Activated naive CD4-positive, alpha-beta T cell treated with anti-CD3 and anti-CD28 coated beads, Interleukin-2, amount 50 U/mL, for 72 hours (primary cell): ENCODE measurements at places on chromosomes 6 and 20. TPM values are rescaled to one million over a fixed set of nuclear protein-coding genes. Genes with fewer than 3 reads are reported as not detected.

Gene CGA
- not detected for total RNA-seq

Gene SAMD3
- 5.6 TPM for total RNA-seq

DNA sequence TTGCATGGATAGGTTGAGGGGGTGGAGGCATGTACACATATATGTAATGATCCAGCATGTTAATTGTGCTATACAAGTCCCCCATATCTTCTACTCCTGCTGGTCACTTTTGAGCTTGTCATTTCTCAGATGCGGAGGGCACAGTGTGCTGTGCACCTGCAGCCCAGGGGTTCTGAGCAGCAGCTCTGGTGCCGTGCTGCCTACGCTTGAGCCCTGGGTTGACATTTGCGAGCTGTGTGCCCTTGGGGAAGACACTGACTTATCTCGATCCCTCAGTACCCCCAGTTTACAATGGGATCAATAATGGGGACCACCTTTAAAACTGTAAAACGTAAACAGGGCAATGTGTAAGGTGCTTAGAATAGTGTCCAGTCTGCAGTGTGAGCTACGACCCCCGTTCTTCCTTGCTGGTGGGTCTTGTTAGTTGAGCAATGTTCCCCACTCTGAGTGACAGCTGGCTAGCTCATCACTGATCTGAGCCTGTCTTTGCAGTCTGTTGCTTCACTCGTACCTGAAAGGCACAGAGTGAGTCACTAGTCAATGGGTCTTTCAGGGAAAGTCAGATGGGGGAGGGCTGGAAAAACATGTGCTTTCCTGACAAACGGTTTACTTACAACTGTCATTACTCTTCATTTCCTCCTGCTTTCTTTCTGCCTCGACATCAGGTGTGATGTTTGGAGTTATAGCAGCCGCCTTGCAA is 91.7 kb downstream of the SLC2A10 start:
- no peak for DNase-seq

GRCh38 chr6:131849799-131850198 is 42.0 kb downstream of the ENPP1 start:
- no peak for DNase-seq

- no peak for DNase-seq
Measured at GRCh38 chr6:134810402-134810801, 139.5 kb downstream of the ALDH8A1 start.

DNA sequence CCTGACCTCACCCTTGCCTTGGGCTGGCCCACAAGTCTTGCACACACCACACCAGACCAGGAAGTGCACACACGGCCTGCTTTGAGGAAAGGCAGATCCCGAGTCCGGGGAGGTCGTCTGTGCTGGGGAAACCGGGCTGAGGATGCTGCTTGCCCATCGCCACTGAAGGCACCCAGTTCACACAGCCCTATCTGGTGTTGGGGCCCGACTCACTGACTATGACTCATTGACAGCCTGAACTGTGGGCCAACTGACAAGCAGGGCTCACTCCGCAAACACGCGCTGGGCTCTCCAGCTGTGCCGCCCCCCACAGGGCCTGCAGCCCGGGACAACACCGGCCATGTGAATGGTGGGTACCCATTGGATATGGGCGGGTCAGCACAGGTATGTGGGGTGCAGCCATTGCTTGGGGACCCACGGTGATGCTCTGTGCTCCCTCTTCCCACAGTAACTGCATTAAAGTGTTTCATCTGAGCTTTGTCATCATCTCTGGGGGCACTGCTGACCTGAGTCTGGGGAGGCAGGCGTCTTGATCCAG is 1.6 kb downstream of the SAMD10 start:
- peak; percentile 76 for DNase-seq

- DNase-seq: no peak
Measured at GRCh38 chr6:14499841-14500240, 382.3 kb downstream of the CD83 start.

DNA sequence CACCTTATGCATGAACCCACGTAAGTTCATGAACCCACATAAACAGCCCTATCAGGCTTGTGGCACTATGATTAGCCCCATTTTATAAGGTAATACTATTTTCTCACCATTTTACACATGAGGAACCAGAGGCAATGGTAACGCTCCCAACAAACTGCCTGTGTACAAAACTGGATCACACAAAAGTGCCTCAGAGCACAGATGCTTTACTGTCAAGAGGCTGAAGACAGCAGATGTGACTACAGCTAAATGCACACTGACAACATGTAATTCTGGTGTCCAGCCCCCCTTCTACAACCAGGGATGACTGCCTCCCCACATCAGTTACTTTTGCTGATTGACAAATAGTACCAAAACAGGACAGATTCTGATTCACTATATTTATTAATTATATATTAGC is 69.6 kb downstream of the GMDS start:
- no peak for DNase-seq
